ENCODE measurements at places on chromosomes 16 and 17.

DNA sequence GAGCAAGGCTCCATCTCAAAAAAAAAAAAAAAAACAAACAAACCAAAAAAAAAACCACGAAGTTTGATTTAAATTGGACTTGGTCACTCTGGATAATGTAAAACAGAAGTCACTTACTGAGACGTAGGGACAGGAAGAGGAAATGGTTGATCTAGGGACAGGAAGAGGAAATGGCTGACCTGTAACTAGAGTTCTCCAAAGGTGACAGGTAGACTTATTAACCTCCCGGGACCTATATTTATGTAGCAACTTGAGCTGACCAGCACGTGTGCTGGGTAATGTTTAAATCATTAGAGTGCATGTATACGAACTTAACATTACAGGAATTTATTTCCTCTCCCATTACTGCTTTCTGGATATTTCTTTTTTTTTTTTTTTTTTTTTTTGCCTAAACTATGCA is 81.5 kb upstream of the DHX40 start:
- no peak for DNase-seq

DNA sequence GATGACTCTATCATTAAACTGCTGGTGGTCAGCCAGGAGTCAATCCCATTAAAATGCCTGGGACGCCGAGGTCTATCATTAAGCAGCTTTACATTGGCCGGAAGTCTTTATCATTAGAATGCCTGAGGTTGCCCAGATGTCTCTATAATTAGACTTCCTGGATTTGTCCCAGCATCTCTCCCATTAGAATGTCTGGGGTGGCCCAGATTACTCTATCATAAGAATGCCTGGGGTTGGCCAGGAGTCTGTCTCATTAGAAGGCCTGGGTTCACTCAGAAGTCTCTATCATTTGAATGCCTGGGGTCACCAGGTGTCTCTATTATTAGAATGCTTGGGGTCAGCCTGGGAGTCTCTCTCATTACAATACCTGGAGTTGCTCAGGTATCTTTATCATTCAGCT is 2227.2 kb downstream of the TP53TG3F start:
- DNase-seq: no peak

- DNase-seq: peak; percentile 63
Observed at GRCh38 chr16:16073001-16073545, 123.7 kb downstream of the ABCC1 start.

- no peak for DNase-seq
Observed at GRCh38 chr16:20681821-20682760, 15.4 kb downstream of the ACSM1 start.

GRCh38 chr16:66952430-66953110 is 8.5 kb upstream of the CES3 start:
- DNase-seq: no peak

DNA sequence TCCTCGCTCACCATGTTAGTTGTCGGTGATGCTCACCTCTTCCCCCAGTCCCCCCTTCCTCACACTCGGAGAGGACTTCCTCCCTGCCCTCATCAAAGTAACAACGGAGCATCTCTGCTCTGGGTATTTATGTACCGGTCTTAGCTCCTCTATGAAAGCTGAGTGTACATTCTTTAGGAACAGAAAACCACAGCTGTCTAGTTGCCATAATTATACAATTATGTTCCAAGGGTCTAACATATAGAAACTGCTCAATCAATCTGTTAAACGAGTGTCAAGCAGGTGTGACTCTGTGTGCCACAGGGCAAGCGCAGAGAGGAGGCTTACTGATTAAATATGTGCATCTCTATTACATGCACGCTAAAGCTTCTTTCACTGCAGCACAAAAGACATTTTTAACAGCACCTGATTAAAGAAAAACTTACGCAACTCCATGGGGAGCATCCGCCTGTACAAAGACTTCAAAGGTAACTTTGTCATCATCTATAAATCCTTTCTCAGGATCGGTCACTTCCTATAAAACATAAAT is 37.8 kb downstream of the LITAFD start:
- no peak for DNase-seq

DNA sequence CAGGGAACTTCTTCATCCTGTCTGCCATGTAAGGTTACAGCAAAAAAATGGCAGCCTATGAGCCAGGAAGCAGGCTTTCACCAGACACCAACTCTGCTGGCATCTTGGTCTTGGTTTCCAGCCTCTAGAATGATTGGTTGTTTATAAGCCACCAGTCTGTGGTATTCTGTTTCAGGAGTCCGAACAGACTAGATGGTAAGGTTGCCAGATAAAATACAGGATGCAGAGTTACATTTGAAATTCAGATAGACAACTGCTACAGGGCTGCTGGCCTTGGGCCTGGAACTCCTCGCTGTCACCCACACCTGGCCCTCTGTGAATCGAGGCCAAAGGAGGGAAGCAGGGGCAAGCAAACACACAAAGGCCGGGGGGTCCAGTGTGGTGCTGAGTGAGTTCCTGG is 478.8 kb upstream of the CCL2 start:
- DNase-seq: no peak

- DNase-seq: peak; percentile 90
Observed at GRCh38 chr17:44628243-44629188, 27.8 kb upstream of the MEIOC start.

GRCh38 chr17:73311781-73312641 is at the start of gene CDC42EP4:
CDC42EP4 (minus strand) TSS chr17:73312001; CDS start chr17:73286500, 25,501 bp downstream.
- peak; percentile 96 for DNase-seq

- DNase-seq: no peak
Observed at GRCh38 chr17:48722915-48723422, at the start of gene PRAC2. PRAC2 (plus strand) TSS chr17:48723185; CDS start chr17:48724411, 1,226 bp downstream.

- no peak for DNase-seq
Observed at GRCh38 chr17:48594538-48595277, 1.1 kb upstream of the HOXB5 start.

DNA sequence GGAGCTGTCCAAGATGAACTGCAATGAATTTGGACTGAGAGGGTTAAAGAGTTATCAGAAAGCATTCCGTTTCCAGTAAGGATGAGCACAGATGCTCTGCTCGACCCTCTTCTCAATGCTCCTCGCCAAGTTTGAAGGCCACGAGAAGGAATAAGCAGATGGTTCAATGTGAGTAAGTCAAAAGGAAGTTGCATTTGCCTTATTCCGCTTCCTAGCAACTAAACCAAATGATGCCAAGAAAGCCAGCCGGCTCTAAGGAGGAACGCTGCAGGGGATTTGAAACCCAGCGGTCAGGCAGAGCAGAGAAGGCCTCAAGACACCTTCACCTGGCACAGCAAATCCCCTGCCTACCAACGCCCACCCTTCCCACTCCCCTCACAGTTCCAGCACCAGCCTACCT is 52.1 kb upstream of the CNEP1R1 start:
- no peak for DNase-seq

DNA sequence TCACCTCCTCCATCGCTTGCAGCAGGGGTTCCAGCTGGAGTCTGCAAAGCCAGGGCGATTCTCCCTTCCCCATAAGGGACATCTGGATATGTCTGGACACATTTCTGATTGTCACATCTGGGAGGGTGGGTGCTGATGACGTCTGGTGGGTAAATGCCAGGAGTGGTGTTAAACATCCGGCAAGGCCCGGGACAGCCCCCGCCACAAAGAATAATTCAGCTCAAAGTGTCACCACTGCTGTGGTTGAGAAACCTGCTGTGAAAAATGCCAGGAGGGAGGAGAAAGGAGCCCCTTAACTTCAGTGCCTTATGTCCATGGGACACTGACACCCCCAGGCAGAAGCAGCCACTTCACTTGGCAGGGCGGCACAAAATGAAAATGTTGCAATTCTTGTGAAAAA is 179.4 kb upstream of the SDK2 start:
- no peak for DNase-seq

- DNase-seq: no peak
Observed at GRCh38 chr16:13105427-13105826, 204.0 kb downstream of the SHISA9 start.

DNA sequence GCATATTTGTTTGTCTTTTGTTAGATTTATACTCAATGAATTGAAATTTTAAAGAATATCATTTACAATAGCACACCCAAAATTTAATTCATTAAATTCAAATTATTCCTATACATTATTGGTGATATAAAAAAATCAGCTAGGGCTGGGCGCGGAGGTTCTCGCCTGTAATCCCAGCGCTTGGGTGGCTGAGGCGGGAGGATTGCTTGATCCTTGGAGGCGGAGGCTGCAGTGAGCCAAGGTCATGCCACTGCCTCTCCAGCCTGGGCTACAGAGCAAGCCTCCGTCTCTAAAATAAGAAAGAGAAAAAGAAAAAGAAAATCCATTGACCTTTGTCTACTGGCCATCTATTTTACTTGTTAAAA is 4.5 kb upstream of the PRDM7 start:
- DNase-seq: no peak

DNA sequence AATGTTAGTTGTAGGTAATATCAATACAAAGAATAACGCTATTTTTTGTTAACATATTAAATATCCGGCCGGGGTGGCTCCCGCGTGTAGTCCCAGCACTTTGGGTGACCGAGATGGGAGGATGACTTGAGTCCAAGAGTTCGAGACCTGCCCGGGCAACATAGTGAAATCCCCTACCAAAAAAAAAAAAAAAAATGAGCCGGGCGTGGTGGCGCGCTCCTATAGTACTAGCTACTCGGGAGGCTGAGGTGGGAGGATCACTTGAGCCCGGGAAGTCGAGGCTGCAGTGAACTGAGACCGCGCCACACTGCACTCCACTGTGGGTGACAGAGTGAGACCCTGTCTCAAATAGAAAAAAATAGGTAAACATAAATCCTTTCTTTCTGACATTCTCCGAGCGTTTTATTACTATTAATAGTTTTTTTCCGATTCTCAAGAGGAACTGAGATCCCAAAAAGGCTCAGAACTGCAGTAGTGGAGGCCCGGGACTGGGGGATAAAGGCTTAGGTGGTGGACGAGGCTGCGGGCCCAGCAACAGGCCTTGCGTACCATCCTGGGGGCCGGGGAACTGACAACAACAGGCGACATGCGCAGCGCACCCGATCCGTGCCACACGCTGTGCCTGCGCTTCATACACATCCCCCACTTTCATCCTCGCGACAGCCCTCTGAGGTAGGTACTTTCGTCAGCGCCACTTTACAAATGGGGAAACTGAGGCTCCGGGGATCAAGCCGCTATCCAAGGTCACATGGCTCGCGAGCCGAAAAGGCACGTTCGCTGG is 919 bp downstream of the N4BP1 start:
- peak; percentile 36 for DNase-seq

GRCh38 chr17:33927732-33928133 is 327.4 kb upstream of the CCL2 start:
- peak; percentile 31 for DNase-seq

DNA sequence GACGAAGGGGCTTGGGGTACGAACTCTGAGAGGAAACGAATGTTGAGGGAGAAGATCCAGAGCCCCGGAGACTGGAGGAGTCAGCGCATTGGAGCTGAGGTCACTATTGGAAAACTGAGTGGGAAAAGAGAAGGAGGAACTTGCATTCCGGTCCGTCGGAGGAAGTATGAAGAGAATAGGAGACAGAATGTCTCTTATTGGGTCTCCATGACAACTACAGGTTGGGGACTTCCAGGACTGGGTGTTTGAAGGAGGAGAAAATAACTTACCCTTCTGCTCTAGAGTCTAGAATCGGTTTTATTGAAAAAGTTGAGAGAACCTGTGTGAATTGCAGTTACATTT is 537 bp downstream of the GOSR1 start:
- DNase-seq: peak; percentile 61

DNA sequence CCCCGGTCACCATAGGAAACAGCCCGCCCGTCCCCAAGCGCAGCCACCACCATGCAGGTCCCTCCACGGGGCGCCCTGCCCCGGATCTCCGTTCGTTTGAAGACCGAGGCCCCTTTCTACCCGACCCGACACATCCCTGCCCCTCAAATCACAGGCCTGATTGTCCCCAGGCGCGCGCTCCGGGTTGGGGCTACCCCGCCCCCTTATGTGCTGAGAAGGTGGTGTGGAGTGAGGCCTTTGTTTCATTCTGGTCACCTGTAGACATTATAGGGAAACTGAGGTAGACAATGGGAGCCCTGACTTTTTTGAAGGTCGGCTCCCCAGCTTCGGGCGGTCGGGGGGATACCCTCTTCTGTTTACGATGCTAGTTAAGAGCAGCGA is 763 bp upstream of the ACTG1 start:
- DNase-seq: peak; percentile 71

DNA sequence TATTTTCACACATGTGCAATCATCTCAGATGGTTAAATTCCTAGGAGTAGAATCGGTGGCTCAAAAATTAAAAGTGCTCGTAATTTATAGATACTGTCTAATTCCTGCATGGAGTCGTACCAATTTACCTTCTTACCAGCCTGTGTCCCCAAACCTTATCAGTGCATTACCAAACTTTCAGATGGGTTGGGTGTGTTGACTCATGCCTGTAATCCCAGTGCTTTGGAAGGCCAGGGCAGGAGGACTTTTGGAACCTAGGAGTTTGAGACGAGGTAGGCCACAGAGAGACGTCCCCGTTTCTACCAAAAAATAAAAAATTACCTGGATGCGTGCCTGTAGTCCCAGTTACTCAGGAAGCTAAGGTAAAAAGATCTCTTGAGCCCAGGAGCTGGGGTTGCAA is 34.5 kb upstream of the GPRC5B start:
- DNase-seq: no peak

- DNase-seq: no peak
Observed at GRCh38 chr17:51954232-51954765, 204.2 kb downstream of the CA10 start.

DNA sequence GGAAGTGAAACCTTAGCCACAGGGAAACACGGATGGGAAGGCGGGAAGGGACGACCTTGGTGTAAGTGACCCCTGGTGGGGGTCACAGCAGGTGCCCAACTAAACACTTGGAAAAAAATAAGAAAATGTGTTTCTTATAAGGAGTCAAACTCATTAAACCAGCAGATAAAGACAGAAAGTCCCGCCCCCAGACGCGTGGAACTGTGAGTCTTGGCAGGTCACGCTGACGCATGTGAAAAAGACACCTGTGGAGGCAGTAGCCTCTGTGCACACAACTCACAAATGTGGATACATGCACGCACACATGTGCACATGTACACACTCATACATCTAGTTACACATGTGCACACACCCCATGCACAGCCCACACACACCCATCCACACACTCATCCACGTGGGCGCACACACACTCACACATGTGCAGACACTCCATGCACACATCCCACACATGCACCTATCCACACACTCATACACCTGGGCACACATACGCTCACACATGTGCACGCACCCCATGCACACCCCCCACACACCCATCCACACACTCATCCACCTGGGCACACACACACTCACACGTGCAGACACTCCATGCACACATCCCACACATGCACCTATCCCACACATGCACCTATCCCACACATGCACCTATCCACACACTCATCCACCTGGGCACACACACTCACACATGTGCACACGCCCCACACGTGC is 432.4 kb downstream of the SOX9 start:
- no peak for DNase-seq

All from kidney tubule cell (primary cell).